Fibroblast of skin of back (primary cell): ENCODE measurements at places on chromosomes 7 and 10.

GRCh38 chr7:67547183-67547907, 550.7 kb downstream of the TYW1 start:
- DNase-seq, result no peak

GRCh38 chr7:81693080-81693479, 76.8 kb downstream of the HGF start:
- DNase-seq, result no peak

GRCh38 chr10:131760416-131761166, 140.2 kb upstream of the PPP2R2D start:
- DNase-seq, result no peak

DNA sequence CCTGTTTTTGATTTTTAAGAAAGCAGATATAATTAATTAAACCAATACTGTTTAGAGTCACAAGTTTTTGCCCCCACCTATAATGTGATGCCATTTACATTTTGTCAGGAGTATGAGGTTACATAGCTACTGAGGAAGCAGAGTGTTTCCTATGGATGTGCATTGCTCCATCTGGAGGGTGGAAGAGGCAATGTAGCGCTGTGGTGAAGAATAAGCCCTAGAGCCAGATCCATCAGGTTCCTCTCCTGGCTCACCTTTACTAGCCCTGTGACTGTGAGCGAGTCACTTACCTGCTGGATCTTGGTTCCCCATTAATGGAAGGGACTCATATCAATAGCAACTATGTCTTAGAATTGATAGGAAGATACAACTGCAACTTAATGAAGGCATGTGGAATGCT, 216.0 kb downstream of the GPAM start:
- DNase-seq, result no peak

DNA sequence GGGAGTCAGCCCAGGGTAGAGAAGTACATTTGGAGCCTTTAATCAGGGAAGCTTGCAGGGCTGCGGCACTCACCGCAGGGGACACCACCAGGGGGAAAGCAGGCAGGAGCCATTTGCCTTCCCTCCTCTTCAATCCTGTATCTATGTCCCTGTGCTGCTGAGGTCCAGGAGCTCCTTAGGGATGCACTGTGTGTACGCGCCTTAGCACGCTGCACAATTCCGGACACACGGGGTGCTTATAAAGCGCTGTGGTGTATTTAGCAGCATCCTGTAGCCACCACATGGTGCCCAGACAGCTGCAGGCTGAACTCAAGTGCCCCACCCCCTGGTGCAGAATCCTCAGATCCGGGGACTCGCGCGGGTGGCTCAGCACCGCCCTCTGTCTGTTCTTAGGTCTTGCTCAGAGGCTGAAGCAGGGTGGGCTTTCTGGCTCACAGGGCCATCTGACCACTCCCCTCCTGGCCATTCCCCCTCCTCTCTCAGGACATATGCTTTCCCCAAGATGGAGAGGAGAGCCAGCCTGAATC, 421.4 kb downstream of the SDK1 start:
- peak; percentile 17 for DNase-seq

DNA sequence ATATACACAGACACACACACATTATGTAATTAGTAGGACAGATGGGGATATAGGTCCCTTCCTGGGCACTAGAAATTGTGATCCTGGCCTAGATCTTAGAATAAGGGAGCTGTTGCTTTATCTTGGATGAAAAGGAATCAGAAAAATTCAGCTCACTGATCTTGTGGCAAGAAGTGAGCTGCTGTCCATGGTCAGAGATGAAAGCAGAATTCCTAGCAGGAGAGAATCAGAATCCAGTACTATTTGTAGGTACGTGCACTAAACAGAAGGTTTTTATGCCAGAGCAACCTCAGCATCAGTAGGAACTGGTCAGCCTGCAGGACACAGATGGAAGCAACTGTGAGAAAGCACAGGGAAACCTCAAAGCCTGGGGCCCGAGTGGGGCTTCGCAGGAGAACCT, 549.2 kb upstream of the POM121L12 start:
- DNase-seq, result no peak
